ENCODE measurements at places on chromosomes 7 and 10.

DNA sequence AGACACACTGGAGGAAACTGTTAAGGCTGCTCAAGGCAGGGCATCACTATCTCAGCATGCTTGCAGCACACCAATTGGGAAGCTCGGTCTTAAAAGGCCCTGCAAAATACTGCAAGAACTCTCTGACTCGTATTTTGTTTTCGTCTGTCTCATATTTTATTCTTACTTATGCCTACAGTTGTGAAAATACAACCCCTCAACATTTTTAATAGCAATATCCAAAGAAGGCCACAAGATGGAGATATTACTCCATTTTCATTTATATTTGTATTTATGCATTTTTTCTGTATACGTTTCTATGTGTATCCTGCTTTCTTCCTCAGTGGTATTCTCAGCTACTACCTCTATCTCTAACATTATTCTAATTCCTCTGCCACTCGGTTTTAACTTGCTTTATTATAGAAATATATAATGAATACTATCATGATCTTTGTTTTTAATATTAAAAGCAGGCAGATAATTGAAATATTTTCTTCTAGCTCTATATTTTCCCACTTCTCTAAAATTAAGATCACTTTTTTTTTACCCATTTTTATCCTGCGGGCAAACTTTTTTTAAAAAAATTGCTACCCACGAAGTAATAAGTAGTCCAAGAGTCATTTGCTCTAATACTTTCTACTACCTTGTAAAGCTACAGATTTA is 10.0 kb downstream of the DNAJC1 start:
- DNase-seq, result peak; percentile 21

GRCh38 chr10:52677086-52677485 is 95.5 kb downstream of the MBL2 start:
- no peak for DNase-seq

- no peak for DNase-seq
Measured at GRCh38 chr7:127365164-127365956, 27.1 kb downstream of the ZNF800 start.

- no peak for DNase-seq
Measured at GRCh38 chr7:50285269-50285668, 19.2 kb upstream of the IKZF1 start.

- peak; percentile 23 for DNase-seq
Measured at GRCh38 chr10:93718937-93719725, 16.7 kb upstream of the FRA10AC1 start.

Measured in GM13976 (cell line).